CD4-positive, alpha-beta T cell treated with Interleukin-17A for 1 hour (primary cell): ENCODE measurements at places on chromosomes 11 and 22.

GRCh38 chr11:77253690-77254089 is 47.8 kb downstream of the GDPD4 start:
- no peak for DNase-seq

- DNase-seq = no peak
Observed at GRCh38 chr11:96191752-96192151, 151.2 kb downstream of the MAML2 start.

DNA sequence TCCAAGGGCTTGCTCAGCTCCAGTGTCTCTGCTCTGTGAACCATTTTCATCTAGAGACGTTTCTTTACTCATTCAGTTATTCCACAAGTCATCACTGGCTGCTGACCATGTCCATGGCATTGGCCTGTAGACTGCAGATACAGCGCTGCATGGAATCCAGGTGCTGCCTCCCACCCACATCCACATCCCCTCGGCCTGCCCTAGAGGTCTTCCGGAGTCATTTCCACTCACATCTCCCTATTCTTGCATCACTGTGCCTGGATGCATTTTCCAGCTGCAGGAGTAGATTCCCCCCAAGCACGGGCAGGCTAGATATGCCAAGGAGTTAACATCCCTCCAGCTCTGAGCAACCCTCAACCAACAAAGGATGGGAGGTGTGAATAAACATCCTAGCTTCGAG is 68.9 kb downstream of the CHST1 start:
- no peak for DNase-seq

DNA sequence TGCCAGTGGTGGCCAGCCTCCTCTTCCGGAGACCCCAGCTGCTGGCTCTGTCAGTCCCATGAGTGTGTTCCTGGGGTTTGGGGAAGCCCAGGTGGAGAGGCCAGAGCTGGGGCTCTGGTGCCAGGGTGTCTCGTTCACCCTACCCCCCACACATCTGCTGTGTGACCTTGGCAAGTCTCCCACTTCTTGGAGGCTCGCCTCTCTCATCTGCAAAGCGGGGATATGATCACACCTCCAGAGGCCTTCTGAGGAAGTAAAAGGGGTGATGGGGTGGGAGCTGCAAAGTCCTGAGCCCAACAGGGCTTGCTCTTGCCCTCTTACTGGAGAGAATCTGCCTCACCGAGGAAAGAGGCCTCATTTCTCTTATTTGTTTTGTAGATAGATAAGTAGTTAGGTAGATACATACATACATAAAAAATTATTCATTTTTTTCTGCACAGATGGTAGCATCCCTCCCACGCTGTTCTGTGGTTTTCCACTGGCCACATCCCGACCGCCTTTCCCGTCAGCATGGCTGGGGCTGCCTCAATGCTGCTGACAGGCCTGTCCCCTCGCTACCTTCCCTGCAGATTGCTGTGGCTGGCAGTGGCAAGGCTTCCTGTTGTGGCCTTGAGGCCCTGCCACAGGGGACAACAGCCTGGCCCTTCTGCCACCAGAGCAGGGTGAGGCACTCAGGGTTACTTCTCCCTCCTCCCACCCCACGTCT is 23.9 kb downstream of the MYO7A start:
- DNase-seq = peak; percentile 47

GRCh38 chr11:67389477-67389876 is 2.3 kb upstream of the RAD9A start:
- DNase-seq = peak; percentile 69

GRCh38 chr11:116396331-116396730 is 376.5 kb downstream of the BUD13 start:
- DNase-seq = no peak

DNA sequence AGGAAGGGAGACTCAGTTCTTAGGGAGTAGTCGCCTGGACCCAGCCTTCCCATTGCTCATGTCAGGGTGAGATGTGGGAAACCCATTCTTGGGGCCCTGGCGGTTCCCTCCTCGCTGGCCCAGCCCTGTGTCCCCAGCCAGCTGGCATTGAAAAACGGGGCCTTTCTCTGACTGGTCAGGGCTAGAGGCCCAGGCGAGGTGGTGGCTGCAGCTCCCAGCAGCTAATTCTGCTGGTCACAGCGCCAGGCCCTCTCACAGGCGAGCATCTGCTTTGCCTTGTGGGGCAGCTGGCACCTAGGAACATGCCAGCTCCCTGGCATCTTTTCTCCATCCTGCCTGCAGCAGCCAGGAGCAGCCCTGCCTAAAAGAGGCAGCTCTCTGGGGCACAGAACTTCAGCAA is 20.1 kb downstream of the TSPAN18 start:
- no peak for DNase-seq

DNA sequence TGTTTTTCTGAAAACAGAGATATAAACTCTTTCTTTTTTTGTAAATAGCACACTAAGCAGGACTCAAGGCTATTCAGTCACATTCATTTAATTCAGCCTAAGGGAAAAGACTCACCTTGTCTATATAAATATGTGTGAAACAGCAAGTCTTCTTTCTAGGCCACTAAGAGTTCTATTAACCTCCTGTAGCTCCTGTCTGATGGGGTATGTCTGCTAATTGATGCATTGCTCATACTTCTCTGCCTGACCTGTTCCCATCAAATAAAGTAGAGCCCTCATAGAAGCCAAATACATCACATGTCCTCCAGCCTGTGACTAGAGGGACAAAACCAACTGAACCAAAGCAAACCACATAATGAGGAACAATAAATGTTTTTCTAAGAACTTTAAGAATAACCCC is 68.2 kb downstream of the MSANTD4 start:
- no peak for DNase-seq

GRCh38 chr11:94297985-94298576 is 6.3 kb upstream of the IZUMO1R start:
- DNase-seq = no peak

- DNase-seq = no peak
Observed at GRCh38 chr11:80505771-80506170, 1064.9 kb upstream of the TENM4 start.

- DNase-seq = no peak
Observed at GRCh38 chr11:127376301-127376700, 375.7 kb upstream of the KIRREL3 start.

DNA sequence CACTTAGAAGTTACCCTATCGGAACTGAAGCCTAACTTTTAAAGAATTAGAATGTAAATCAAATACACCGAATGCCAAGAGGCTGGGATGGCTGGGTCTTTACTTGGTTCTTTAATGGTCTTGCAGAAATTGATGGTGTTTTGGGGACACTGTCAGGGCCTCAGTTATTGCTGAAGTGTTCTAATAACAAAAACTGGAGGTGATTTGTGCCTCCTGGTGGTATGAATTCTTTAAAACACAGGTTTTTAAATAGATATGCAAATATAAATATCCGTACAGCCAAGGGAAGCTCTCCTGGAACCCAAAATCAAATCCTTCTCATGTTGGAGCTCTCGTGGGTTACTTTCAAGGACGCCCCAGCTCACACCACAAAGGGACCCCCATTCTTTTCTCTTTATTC is 19.3 kb upstream of the TMPRSS5 start:
- no peak for DNase-seq

DNA sequence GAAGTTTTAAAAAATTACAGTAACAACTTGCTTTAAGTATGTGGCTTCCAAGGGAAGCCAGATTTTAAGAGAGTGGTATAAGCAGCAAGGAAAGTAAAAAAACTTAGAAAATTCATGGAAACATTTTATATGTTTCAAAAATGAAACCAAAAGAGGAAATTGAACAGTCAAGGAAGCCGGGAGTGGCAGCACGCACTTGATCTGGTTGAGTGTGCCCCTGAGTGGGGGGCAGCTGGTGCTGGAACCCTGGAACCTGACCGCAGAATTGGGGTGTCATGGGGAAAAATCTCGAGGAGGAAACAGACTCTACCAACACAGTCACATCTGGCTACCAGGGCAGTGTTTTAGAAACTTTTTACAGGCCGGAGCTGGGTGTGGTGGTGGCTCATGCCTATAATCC is 14.0 kb downstream of the MICALL1 start:
- DNase-seq = no peak

GRCh38 chr11:62388999-62389398 is 29.8 kb upstream of the SCGB1A1 start:
- no peak for DNase-seq

DNA sequence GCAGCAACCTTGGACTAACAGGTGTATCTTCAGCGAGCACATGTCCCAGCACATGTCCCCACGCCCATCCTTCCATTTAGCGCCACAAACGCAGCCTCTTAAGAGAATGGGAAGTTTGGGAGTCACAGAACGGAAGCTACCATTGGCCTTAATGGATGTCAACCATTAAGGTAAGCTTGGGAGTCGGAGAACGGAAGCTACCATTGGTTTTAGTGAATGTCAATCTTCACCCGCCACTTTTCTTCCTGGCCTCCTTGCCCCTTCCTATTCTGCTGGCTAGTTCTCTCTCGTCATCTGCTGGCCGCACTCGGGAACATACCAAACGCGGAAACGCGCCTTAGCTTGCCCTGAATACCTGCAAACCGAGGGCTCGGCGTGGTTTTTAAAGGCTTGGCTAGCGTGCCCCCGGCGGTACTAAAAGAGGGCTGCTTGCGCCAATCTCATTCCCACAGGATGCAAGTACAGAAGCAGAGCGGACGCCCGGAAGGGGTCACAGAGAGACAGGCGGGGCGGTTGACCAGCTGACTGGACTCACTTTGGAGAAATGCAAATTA is 24.3 kb downstream of the GLYATL1 start:
- DNase-seq = no peak

DNA sequence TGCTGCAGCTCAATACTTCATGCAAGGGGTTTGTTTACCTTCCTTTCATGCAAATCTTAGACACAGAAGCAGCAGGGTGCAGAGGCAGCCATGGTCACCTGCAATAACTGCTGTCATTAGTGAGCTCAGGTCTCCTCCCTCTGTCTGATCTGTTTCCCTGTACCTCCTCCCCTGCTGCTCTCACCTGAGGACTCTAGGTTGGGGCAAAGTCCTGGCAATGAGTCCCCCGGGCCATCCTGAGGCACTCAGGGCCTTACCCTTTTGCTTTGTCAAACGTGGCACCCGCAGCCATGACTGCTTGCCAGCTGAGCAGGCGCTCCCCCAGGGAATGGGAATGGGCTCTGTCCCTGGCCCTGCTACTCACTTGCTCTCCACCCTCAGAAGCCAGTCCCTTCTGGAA is 3.9 kb downstream of the LRRC10B start:
- DNase-seq = no peak

DNA sequence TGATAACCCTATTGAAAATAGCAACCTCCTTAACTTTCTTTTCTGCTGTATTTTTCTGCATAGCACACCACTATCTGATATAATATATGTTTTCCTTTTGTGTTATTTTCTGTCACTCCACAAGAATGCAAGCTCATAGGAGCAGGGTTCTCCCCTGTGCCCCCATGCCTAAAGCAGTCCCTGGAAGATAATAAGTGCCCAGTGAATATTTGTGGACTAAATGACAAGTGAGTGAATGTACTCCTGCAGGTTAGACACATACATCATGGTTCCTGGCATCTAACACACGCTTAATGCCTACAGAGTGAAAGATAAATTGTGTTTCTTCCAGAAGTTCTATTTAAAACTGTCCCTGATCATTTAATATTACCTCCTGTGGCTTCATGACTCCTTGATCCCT is 23.9 kb upstream of the OR9Q2 start:
- DNase-seq = no peak

DNA sequence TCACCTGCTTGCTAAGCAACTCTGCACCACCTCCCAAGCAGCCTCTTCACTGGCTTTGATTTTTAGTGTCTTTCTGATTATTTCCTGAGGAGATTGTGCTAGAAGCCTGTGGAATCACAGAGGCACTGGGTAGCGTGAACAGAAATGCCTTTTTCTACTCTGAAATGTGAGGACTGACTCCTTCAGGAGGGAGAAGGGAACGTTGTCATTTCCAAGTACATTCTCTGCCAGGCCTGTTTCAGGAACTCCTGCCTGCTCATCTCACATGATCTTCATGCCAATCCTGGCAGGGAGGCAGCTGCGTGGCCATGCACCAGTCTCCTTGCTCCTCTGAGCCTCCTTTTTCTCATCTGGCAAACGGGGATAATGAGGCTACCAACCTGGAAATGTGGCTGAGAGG is 49.8 kb upstream of the PRDM11 start:
- no peak for DNase-seq

GRCh38 chr11:12587333-12587991 is 86.8 kb upstream of the TEAD1 start:
- DNase-seq = no peak

DNA sequence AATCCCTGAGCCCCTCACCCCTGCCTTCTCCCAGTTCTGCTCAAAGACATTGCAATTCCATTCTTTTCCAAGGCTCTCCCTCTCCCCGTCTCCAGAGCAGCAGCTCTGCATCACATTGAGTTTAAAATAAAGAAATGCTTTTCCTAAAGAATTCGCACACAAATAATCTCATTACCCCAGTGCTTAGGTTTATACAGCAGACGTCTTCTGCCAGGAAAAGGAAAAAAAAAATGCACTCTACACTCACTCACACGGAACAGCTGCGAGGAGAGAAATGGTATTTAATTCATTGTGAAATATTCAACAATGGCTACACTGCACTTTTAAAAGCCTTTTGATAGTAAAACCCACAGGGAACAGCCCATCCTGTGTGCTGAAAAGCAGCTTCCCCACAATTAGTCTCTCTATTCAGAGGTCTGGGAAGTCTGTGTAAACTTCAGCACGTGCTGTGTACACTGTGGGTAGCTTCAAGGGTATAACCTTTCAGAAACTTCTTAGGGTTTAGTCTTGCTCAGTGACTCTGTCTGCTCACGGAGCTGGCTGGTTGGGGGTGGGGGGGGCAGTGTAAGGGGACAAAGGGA is 42.8 kb downstream of the ETS1 start:
- DNase-seq = peak; percentile 22

- DNase-seq = no peak
Observed at GRCh38 chr11:73185680-73186293, 32.3 kb upstream of the P2RY2 start.

DNA sequence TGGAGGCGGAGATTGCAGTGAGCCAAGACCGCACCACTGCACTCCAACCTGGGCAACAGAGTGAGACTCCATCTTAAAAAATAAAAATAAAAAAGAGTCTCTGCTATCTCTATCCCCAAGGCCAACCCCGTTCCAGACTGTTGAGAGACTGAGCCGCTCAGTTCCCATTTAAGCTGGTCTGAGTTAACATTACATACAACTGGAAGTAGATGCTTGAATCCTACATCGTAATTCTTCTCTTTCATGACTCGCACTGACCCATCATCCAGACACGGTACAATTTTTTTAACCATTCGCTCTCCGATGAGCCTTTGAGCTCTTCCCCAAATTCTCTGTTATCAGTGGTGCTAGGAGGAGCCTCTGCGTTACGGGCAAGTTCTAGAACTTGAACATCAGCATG is 4.9 kb upstream of the CYTH4 start:
- DNase-seq = no peak

- DNase-seq = peak; percentile 32
Observed at GRCh38 chr11:64765291-64765850, 5.6 kb upstream of the PYGM start.
